ENCODE measurements at places on chromosomes 1 and 21.

- no peak for DNase-seq
These were observed 33.9 kb upstream of the TSNAX start for GRCh38 chr1:231494439-231495110.

GRCh38 chr1:25771221-25772114, 28.5 kb upstream of the SELENON start:
- no peak for DNase-seq

DNA sequence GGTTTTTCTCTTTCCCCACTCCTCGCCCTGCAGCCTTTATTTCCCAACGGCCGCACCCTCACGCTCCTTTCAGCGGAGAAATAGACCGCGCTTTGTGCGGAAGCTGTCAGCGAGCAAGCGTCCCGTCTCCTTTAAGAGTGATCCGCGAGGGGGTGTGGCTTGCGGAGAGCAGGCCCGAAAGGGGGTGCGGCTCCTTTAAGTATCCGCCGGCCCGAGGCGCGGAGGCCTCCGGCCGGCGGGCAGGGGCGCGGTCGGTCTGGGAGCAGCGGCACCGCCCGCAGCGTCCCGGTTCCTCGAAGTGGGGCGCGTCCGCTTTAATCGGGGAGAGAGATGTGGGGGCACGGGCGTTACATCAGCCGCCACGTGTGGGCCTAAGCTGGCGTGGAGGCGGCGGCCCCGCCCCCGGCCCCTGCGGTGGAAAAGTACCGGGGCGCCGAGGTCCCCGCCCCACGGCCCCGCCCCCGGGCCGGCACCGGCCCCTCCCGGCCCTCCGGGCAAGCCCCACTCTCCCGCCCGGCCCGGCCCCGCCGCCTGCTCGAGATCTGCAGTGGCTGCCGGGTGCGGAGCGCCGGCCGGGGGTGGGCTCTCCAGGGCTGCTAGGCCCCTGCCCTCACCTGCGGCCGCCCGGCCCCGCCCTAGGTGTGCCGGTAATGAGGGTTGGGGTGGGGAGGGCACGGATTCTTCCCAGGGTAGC, 1.2 kb downstream of the SLC6A9 start:
- peak; percentile 76 for DNase-seq

DNA sequence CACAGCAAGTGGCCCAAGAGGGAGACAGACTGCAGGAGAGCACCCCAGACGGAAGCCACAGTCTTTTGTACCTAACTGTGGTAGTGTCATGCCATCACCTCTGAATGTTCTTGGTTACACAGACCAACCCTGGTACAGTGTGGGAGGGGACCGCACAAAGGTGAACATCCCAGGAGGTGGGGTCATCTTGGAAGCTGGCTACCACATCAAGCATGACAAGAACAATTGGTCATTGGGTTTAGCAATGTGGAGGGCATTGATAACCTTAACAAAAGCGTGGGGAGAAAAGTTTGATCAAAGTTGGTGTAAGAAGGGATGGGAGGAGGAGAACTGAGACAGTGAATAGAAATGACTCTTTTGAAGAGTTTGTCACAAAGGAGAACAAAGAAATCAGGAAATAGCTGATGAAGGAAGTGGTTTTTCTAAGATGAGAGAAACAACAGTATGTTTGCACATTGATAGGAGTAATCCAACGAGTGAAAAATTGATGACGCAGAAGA, 87.1 kb upstream of the CACNA1E start:
- DNase-seq = no peak

- DNase-seq = peak; percentile 98
These were observed 164.0 kb upstream of the UBE2U start for GRCh38 chr1:64039390-64039926.

- DNase-seq = no peak
These were observed 12.3 kb upstream of the SLC30A10 start for GRCh38 chr1:219940707-219941106.

GRCh38 chr1:203592730-203593129, 33.9 kb upstream of the ATP2B4 start:
- DNase-seq = no peak

- no peak for DNase-seq
These were observed 29.9 kb upstream of the POU3F1 start for GRCh38 chr1:38076455-38076854.

GRCh38 chr1:173195596-173196088, 11.5 kb downstream of the TNFSF4 start:
- DNase-seq = no peak

DNA sequence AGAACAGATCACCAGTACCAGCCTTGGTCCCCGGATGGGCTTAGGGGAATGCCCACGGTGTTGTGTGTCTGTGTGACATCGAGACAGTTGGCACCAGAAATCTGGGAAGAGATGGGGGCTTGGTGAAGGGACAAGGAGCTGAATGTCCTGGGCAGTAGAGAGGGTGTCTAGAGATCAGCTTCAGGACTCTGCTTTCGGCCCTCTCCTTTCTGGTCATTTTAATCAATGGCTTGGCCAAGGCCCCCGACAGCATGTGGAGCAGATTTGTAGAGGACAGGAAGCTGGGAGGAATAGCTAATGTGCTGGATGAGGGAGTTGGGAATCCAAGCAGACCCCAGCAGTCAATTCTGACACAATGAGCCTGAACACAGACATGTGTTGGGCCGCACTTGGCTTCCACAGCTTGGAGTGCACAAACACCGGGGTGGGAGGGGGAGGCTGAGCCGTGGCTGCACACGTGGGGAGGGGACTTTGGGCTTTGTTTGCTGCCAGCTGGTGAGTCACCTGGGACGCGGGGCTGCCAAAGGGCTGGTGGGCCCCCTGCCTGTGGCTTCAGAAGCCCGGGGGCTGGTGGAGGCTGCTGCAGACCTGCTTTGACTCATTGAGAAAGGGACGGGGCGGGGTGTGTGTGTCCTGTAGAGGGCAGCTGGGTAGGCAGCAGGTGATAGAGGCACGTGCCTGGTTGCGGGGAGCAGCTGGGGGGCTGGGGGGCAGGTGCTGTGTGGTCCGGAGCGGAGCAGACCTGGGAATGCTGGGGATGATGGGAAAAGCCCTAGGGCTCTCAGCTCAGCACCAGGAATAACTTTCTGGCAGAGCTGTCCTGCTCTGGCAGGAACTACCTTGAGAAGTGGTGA, 20.9 kb downstream of the SLC1A7 start:
- no peak for DNase-seq

DNA sequence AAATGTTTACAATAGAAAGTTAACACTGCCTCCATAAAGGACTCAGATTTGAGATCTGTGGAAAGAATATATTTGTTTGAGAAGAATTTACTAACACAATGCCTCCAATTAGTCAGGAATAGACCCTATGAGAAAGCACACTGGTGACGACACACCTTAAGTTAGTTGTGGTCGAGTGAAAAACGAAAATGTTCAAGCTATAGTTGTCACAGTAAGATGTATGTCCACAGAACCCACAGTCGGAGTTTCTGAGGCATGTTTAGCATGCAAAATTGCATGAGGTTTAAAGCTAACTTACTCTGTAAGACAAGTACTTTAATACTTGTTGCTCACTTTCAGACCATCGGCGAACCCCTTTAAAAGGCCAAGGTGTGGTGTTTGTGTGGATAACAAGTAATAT, 69.9 kb upstream of the SIPA1L2 start:
- no peak for DNase-seq

DNA sequence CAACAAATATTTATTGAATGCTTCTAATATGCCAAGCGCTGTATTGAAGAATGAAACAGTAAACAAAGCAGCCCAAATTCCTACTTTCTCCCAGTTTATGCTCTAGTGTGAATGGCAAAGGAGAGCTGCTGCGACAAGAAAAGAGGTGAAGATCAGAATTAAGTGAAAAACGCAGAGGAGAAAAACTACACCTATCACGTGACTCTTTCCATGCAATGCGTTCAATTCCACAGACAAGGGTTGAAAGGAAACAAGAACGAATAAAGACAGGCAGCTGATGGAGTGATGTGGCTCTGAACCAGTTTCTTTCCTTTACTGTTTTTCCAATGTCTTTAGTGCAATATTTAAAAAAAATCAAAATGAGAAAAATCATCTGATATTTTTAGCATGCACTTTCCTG, 23.6 kb downstream of the MT1HL1 start:
- no peak for DNase-seq

GRCh38 chr1:26984291-26984690, 9.2 kb upstream of the TRNP1 start:
- DNase-seq = no peak

DNA sequence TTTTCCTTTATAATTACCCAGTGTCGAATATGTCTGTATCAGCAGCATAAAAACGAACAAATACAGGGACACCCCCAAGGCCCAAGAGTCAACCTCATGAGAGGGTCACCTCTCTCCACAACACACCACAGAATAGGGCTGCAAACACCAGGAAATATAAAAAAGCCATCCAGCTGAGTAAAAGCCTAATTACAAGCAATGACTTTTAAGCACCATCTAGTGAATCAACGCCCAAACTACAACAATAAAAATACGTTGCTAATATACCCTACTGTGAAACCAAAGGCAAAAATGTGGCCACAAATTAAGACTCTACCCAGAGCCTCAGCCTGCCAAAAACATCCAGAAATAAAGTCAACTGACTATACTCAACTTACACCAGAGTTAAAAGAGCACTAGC, 817.9 kb upstream of the NEGR1 start:
- no peak for DNase-seq

- DNase-seq = no peak
These were observed 25.6 kb downstream of the TOMM20 start for GRCh38 chr1:235102993-235103411.

GRCh38 chr1:154607106-154607608, 829 bp downstream of the ADAR start:
- DNase-seq = peak; percentile 47

DNA sequence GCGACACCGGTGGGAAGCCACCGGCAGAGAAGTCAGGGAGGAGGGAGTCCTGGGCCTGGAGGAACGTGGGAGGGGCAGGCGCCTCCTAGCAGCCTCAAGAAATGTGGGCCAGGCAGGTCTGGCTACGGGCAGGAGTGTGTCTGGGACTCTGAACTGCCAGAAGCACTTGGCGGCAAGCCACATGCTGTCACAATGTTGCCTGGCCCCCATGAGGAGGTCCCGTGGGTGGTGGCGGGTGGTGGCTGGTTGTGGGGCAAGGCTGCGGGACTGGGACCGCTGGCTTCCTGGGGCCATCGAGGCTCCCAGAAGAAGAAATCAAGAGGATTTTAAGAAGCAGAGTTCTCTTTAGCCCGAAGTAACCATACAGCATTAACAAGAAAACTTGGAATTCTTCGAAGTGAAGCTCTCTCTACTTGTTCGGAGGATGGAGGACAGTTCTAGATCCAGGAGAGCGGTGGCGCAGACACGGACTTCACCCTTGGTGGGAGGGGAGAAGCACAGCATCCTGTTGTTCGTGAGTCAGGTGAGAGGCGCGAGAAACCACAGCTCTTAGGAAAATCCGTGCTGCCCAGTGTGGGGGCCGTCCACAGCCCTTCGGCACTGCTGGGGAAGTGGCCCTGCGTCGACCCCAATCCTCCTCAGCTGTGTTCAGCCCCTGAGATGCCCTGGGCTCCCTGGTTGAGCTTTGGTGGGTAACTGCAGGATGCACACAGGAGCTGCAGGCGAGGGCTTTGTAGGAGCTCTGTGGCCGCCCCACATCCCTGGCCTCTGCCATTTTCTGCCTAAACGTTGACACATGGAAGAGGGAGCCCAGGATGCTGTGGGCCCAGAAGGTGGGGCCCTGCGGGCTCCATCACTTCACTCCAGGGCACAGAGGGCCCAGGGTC, 12.4 kb downstream of the SKI start:
- peak; percentile 33 for DNase-seq

GRCh38 chr1:110390096-110390495, 730 bp downstream of the SLC16A4 start:
- peak; percentile 83 for DNase-seq

DNA sequence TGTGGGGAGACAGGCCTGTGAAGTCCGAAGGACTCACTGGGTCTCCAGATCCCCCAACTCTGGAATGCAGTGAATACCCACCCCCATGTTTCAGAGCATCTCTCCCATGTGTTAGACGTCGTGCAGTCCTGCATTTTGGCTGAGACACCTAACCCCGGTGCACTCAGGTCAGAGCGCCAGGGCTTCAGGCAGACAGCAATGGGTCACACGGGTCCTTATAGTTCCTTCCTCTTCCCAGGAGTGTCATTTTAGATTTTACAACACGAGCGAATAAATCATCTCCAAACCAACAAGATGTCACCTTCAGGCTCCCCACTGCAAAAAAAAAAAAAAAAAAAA, 5.1 kb downstream of the PRRX1 start:
- DNase-seq = no peak

Data from bronchial epithelial cell (primary cell).